ENCODE measurements at places on chromosomes 6 and 20. TPM values are rescaled to one million over a fixed set of nuclear protein-coding genes. Genes with fewer than 3 reads are reported as not detected.

DNA sequence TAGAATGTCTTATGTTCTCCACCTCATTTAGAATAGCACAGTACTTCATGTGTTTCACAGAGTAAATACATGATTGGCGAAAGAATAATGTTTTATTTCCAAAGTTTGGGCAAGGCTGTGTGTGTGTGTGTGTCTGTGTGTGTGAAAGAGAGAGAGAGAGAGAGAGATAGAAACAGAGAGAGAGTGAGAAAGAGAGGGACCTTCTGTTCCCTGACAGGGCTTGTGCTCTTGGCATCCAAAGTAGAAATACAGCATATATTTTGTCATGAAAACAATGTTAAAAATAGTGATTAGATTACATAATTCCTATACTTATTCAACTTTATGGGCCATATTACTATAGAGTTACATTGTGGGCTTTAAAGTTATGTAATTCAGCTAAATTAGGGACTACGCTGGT, 201.2 kb downstream of the KIF6 start:
- DNase-seq = no peak

DNA sequence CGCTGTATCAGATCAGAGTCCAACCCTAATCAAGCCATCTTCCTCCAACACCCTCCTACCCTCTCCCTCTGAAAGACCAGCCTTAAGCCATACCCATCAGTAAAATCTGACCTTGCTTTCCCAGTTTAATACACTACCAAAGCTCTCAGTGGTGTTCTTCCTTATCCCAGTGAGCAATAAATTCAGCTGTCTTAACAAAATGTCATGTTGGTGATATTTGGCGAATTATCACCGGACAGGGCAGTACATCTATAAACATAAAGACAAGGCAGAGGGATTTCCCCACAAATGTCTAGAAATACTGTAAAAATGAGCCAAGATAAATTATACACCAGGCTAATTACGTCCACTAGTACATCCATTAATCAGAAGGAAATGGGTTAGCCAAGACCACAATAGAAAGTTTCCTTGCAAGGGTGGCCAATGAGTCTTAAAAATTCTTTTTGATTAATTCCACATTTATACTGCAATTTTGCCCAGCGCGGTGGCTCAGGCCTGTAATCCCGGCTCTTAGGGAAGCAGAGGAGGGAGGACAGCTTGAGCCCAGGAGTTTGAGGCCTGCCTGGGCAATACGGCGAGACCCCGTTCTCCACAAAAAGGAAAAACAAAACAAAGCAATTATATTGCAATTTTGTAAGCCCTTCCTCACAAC, 905 bp downstream of the RARS2 start:
- no peak for DNase-seq

DNA sequence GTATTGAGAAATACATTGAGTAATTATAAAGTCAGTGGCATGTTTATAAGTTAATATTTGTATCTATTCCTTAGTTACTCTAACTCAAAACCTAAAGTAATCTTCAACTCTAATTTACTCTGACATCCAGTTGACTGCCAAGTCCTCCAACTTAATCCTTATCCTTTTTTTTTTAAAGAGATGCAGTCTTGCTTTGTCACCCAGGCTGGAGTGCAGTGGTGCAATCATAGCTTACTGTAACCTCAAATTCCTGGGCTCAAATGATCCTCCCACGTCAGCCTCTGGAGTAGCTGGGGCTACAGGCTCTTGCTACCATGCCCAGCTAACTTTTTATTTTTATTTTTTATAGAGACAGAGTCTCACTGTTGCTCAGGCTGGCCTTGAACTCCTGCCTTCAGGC, 24.4 kb downstream of the PTPN1 start:
- no peak for DNase-seq

DNA sequence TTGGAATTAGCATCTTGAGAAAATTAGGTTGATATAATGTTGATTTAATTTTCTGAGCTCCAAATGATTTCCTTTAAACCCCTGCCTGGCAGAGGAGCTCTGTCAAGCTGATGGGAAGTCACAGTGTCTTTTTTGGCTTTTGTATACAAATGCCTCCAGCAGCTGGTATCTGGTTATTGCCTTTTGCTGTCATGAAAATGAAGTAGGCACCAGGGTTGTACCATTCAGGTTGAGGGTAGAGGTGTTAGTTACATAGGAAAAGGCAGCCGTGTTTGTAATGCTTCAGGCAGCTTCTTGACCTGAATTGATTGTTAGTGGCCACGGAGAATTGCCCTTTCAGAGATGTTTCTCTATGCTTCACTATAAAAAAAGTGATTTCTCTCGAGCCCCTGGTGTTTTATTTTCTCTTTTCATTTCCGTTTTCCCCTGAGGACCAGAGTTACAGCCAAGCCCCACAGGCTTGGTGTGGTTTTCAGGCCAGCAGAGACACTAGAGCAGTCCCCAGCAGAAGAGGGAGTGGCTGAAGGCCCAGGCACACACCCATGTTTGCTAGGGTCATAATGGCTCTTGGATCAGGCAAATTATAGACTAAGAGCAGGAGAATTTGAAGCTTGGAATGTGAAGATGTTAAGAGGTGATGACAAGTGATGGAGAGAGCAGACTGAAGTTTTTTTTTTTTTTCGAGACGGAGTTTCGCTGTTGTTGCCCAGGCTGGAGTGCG, 21.6 kb downstream of the CMTR1 start:
- DNase-seq = no peak

- no peak for DNase-seq
These were observed 164.6 kb upstream of the FAM83B start for GRCh38 chr6:54681987-54682386.

- peak; percentile 18 for DNase-seq
These were observed 472 bp upstream of the PAQR8 start for GRCh38 chr6:52361414-52361944.

GRCh38 chr20:41228858-41229257, 88.7 kb downstream of the ZHX3 start:
- DNase-seq = no peak

GRCh38 chr6:155126727-155127439, 131.8 kb downstream of the TIAM2 start:
- peak; percentile 40 for DNase-seq

GRCh38 chr6:20789162-20789561, 254.9 kb downstream of the CDKAL1 start:
- DNase-seq = no peak

GRCh38 chr20:41118632-41119031, 18.7 kb upstream of the PLCG1 start:
- no peak for DNase-seq

- DNase-seq = no peak
These were observed 109.7 kb upstream of the FOXQ1 start for GRCh38 chr6:1202201-1202600.

DNA sequence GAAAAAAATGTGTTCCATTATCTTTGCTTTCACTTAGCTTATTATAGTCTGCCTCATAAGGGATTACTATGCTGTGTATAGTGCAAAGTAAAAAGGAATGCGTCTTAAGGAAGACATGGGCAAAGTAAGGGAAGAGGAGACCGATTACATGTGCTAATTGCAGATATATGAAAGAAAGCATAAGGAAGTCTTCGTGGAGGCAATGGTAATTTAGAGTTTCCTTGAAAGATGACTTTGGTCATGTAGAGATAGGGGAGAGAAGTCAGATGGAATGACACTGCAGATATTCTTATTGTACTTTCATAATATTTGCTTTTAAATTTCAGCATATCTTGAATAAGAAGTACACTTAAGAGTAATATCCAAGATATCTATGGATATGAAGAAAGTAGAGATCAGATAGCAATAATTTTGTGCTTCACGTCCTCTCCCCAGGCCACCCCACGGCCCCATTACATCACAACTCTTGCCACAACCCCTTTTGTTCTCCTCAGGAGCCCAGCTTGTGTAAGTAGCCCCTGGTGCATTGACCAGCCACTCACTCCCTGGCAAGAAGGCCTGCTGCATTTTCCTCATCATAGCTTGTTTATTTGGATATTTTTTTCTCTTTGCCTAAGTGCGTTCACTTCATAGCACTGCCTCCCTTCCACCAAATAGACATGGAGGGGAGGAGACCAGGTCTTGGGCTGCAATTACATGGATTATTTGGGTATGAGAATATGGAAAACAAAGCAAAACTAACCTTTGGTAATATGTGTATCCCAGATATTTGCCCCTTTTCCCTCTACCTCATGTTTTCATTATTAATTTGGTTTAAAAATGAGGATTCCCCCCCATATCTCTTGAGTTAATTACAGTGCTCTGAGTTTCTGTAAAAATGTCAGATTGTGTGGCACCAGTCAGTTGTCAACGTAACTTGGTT, 30.7 kb upstream of the COL10A1 start:
- no peak for DNase-seq

DNA sequence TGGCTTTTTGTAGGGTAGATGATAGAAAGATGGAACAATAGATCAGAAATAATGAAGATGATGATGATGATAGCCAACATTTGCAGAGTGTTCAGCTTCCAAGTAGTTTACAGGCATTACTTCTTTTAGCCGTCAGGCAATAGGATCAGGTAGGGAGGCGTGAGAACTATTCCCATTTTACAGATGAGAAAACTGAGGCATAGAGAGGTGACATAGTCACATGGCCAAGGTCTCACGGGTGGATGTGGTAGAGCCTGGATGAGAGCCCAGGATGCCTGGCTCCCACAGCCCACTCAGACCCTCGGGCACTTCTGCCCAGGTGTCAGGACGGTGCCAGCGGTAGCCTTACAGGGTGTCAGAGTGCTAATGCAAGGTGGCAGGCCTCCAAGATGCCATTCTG, 26.0 kb upstream of the TM9SF4 start:
- DNase-seq = no peak

DNA sequence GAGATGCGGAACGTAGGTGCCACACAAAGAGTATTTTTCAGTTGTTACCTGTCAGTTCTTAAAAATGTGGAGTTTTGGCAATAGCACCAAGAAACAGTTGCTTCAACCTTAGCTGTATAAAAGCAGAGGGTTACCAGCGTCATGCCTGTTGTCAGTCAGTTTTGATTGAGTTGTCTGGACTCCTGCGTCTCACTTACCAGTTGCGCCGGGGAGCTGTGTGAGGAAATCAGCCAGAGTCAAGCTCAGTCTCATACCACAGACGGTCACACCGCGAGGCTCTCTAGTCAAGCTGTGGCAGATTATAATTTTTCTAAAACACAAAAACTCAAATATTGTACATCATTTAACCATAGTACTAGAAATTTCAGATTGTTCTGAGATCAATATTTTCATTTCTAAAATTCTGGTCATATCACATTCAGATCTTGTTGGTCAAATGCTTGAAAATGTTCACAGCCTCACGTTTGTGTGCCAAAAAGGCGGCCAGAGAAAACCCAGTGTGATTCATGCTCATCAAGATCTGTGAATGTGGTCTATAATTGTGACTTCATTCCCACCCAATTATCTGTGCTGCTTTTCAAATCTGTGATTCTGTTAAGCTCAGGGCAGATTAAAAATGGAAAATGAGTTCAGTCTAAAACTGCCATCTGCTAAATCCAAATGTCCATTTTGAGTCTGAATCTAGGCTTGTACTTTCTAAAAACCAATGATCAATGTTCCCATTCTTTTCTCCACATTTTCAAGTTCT, 37.5 kb downstream of the SASH1 start:
- DNase-seq = no peak

DNA sequence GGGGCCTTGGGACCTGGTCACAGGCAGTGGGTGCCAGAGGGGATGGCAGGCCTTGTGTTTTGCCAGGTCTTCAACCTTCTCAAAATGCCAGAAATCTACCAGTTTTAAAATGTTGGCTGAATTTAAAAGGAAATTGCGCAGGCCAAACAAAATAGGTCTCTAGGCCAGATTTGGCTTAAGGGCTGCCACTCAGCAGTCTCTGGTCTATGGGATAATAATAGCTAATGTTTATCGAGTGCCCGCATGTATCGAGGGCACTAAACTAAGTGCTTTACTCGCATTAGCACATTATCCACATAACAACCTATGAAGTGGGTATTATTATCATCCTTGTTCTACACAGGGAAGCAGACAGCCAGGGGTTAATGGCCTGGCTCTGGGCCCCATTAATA, 11.0 kb downstream of the E2F3 start:
- no peak for DNase-seq

GRCh38 chr6:154382740-154383139, 26.1 kb upstream of the IPCEF1 start:
- no peak for DNase-seq

GRCh38 chr6:50236164-50236563, 186.4 kb upstream of the DEFB112 start:
- DNase-seq = no peak

GRCh38 chr6:162177746-162178145, 549.8 kb downstream of the PRKN start:
- peak; percentile 27 for DNase-seq

DNA sequence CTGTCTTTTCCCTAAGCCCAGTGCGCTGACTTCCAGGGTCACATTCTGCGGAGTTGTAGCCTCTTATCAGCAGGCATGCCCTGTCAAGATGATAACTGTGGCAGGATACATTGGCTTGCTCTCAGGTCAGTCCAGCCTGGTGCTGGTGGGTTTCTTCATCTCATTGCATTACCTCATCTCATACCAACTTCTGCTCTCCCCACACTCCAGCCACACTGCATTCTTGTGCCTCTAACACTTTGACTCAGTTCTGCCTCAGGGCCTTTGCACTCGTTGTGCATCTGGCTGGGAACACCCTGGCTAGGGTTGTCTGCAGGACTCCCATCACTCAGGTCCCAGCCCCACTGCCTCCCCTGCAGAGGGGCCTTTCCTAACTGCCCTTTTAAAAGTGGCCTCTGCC, 110.3 kb upstream of the BACH2 start:
- DNase-seq = no peak

- DNase-seq = no peak
These were observed 26.1 kb downstream of the DIDO1 start for GRCh38 chr20:62900052-62900691.

GRCh38 chr6:48813836-48814235, 649.2 kb downstream of the MMUT start:
- DNase-seq = no peak

GRCh38 chr20:35568645-35569044, 26.8 kb downstream of the ERGIC3 start:
- no peak for DNase-seq

CNKSR3 gene
- polyA plus RNA-seq = 33.1 TPM

ADGB gene
- polyA plus RNA-seq = 0.26 TPM

PAK5 gene
- polyA plus RNA-seq = 0.57 TPM

KIAA0408 gene
- 3.6 TPM for polyA plus RNA-seq

HAO1 gene
- not detected for polyA plus RNA-seq

GRM1 gene
- polyA plus RNA-seq = 0.39 TPM

MOG gene
- polyA plus RNA-seq = not detected

C6orf163 gene
- 2.8 TPM for polyA plus RNA-seq

All from left renal pelvis (tissue), 4 donors.